ENCODE measurements at places on chromosomes 11 and 22. TPM values are rescaled to one million over a fixed set of nuclear protein-coding genes. Genes with fewer than 3 reads are reported as not detected.

GRCh38 chr11:16749666-16750065, 11.2 kb downstream of the C11orf58 start:
- DNase-seq, result no peak
- H3K27ac ChIP-seq, result no peak overlapping the region
- H3K36me3 ChIP-seq, result no peaks in the 10 kb centered on the region
- H3K27me3 ChIP-seq, result no peaks in the 10 kb centered on the region
- H3K4me3 ChIP-seq, result no peak overlapping the region
- peaks cover 8% of the 10 kb centered on the region for H3K4me1 ChIP-seq

- no peaks in the 10 kb centered on the region for H3K27me3 ChIP-seq
- H3K27ac ChIP-seq, result no peak overlapping the region
- no peak overlapping the region for H3K4me3 ChIP-seq
- H3K4me1 ChIP-seq, result no peaks in the 10 kb centered on the region
- no peak for DNase-seq
Measured at GRCh38 chr11:119912229-119912628, 183.2 kb upstream of the NECTIN1 start.

Gene OTUB1
- total RNA-seq, result 49.4 TPM

Gene RTL10
- 24.3 TPM for total RNA-seq

GRCh38 chr22:48101704-48102103, 1339.3 kb downstream of the TBC1D22A start:
- no peak overlapping the region for H3K27ac ChIP-seq
- no peaks in the 10 kb centered on the region for H3K4me1 ChIP-seq
- DNase-seq, result no peak
- no peaks in the 10 kb centered on the region for H3K36me3 ChIP-seq
- no peak overlapping the region for H3K4me3 ChIP-seq

All from uterus (tissue), 4 donors.